ENCODE measurements at places on chromosomes 11 and 22.

- no peak for DNase-seq
These were observed 464 bp upstream of the CECR2 start for GRCh38 chr22:17368554-17369438.

GRCh38 chr22:43228330-43228729 lies 41.4 kb upstream of the TTLL12 start:
- DNase-seq = no peak

DNA sequence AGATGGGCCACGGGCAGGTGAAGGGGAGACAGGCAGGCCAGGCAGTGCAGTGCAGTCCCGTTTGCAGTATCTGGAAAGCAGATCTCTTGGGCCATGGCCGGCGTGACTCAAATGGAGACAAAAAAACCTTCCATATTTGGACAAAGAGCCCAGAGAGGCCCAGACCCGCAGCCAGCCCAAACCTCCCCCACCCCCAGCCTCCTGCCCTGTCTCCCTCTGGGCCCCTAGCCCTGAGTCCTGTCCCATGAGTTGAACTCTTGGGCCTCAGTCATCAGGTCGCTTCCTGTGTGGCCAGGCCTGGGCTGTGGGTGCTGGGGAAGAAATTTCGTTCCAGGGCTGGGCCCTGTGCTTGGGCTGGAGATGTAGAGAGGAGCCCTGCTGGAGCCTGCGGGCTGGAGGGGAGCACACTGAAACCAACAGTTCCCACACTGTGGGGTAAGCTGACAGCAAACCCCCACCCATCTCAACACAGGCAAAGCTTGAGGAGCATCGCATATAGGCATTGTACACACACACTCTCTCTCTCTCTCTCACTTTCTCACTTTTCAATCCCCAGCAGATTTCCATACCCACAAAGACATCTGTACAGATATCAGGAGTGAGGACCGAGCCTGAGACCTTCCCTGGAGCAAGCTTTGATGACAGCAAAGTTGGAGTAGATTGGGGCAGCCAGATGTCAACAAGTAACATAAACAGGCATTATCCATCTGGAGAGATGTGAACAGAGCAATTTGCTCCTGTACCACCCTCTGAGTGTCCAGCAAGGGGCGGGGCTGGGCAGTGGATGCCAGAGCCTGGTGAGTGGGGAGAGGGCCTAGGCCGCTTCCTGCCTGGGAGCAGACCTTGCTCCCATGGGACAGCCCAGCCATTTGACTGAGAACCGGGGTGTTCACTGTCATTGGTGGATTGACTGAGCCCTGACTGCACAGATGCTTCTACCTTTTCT lies 17.2 kb downstream of the ARHGEF17 start:
- no peak for DNase-seq

- no peak for DNase-seq
These were observed 5.7 kb upstream of the PLAAT3 start for GRCh38 chr11:63619967-63620366.

DNA sequence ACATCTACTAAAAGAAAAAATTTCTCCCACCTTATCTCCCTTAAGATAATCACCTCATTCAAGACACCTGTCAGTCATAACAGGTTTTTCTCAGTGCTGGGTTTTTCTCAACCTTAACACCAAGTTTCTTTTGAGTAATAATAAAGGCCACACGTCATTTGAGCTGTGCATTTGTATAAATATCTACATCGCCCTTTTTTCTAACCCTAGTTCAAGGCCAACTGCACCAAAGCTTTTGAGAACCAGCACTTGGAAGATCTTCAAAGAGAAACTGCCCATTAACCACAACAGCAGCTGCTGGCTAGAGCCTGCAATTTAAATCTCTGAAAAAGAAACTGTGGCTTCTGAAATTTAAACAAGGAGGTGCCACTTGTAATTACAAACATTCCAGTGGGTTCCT lies 6.9 kb downstream of the CADM1 start:
- no peak for DNase-seq

DNA sequence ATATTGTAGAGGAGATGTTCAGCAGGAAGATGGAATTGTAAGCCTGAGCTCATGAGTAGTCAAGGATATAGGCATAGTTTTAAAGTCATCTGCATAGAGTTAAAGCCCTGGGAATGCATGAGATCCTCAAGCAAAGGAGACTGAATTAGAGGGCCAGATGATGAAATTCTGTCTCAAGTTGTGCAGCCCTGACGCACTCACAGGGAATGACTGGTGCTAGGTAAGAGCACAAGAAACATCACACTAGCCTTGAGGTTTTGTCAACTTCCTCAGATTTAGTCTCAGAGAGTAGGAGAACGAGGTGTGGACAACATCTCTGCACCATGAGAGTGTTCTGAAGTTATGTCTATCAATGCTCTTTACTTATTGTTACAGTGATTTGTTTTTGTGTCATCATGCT lies 5.8 kb downstream of the RAB38 start:
- no peak for DNase-seq

DNA sequence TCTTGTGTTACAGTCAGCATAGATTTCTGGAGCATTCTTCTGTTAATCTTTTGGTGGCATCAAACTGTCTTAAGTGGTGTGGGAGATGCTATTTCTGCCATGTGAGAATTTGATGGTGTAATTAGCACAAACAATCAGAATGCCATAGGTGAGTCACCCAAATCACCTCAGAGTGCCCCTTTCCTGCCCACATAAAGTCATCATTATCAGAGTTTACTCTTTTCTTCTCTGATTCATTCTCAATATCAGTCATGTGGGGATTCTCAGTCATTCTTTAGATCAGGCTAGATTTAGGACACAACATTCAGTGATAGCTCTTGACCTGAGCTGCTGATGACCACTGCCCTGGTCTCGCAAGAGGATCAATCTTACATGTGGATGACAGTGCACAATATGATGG lies 23.7 kb upstream of the MS4A6A start:
- DNase-seq = no peak

DNA sequence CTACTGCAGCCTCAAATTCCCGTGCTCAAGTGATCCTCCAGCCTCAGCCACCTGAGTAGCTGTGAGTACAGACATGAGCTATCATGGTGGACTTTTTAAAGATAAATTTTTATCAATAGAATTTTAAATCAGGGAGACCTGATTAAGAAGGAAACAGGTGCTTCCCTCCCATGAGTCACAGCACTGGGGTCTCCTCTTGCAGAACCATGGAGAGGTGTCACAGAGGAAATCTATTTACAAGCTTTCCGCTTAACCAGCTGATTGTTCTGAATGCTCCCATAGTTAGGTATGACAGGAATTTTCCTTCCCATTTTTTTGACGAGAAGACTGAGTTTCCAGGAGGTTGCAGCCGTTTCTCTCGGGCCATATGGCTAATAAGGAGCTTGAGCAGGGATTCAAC lies 516.1 kb downstream of the MIAT start:
- DNase-seq = no peak

GRCh38 chr22:36921309-36922104 lies 8.1 kb downstream of the CSF2RB start:
- DNase-seq = no peak

DNA sequence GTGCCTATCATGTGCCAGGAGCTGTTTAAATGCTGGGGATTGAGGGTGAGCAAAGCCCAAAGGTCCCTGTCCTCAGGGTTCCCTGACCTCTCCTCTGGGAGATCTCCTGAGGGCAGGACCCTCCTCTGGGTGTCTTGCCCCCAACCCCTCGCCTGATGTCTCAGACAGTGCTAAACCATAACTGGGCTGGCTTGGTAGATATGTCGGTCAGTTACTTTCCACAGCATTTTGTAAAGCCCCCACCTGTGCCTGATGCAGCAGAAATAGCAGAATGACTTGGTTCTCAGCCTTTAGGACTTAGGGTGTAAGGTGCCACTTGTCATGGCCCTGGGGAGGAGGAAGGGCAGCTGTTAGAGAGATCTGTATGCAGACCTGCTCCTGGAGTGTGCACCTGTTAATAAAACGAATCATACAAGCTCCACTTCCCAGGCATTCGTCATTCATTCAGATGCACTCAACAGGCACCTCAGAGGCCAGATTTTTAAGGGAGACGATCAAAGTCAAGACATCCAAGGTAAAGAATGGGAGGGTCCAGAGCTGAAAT lies 88.1 kb downstream of the TP53I11 start:
- no peak for DNase-seq

DNA sequence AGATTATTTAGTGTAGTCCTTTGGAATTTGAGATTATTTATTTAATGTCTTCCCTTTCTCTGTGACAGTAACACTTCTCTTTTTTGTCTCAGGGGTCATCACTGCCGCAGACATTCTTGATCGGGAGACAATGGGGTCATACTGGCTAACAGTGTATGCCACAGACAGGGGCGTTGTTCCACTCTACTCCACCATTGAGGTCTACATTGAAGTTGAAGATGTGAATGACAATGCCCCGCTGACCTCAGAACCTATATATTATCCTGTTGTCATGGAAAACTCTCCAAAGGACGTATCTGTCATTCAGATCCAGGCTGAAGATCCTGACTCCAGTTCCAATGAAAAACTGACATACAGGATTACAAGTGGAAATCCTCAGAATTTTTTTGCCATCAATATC lies 299.9 kb downstream of the FAT3 start:
- no peak for DNase-seq

DNA sequence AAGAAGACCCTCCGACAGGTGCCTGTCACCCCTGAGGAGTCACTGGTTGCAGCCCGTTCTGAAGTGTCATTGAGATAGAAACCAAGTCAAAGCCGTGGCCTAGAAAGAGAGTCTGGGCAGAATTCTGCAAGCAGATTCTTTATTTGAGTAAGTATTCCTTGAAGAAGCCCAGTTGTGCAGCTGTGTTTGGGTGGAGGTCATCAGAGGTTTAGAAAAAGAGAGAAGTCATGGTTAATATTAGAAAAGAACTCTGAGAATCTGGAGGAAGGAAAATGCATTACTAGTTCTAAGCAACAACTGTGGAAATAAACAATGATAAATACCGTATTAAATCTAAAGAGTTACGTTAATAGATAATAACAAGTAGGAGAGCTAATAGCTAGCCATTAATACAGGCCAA lies 118.8 kb upstream of the KIRREL3 start:
- DNase-seq = no peak

- DNase-seq = no peak
These were observed 16.3 kb downstream of the NECTIN1 start for GRCh38 chr11:119712459-119713358.

GRCh38 chr22:26573026-26573662 lies 16.8 kb downstream of the TPST2 start:
- no peak for DNase-seq

DNA sequence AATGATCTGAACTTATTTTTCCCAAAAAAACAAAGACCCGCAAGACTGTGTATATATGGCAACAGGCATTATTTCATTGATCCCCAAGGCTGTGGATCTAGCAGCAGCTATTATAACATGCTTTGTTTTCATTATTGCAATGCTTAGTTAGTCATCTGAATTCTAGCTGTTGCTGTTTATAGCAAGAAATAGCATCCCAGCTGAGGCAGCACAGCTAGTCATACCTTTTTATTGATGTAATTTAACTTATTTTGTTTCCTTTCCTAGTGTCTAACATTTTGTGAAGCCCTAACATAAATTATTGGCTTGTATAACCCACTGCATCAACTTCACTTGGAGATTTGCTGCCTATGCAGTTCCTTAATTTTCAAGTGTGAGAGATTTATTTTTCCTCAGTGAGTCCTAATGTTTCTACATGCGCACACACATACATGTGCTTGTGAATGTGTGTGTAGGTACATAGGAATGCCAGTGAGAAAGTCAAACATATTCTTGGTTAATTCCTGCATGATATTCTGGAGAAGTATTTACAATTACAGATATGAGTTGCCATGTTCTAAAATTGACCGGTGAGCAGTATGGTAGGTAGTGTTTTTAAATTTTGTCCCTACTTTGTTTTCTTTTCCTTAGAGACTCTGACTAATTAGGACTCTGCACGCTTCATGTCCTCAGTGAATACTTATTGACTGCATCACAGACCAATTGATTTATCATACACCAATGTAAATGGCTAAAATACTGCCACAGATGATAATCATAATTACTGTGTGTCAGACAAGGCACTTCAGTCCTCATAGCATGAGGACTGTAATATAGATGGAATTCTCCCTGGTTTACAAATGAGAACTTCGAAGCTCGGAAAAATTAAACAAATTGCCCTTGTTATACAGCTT lies 119.3 kb downstream of the WNT11 start:
- DNase-seq = no peak

- no peak for DNase-seq
These were observed 2.8 kb downstream of the PDXP start for GRCh38 chr22:37661160-37661924.

DNA sequence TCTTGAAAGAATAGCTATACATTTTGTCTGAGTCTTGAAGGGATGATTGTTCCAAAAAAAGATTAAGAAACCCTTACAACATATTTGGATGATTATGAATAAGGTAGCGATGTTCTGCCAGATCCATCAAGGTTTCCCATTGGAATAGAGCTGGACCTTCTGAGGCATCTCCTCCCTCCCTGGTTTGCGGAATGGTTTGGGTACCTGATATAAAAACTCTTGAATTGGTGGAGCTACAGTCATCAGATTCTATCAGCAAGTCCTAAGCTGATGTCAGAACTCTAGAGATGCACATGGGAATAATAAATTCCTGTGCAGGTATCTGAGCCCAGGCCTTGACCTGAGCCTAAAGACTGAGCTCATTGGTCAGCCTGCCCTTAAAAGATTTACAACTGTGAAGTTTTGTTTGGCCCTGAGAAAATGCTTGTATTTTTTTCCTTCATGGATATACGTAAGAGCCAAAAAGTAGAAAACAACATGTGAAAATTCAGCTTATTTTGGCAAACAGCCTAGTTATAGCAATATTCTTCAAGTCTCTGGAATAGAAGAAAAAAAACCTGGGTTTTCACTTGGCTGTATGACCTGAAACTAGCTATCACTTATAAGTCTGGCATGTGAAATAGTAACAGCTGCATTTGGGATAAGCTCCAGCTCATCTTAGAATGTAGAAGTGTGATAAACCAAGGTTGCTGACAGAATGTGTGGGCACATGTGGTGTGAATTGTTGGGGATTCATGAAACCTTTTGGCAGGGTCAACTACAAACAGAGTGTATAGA lies 265.7 kb upstream of the CTSC start:
- no peak for DNase-seq

GRCh38 chr11:126514061-126514693 lies 158.7 kb downstream of the ST3GAL4 start:
- DNase-seq = no peak

- DNase-seq = no peak
These were observed 742.4 kb downstream of the NTM start for GRCh38 chr11:132112846-132113245.

GRCh38 chr11:33984682-33985389 lies 66.7 kb upstream of the CAPRIN1 start:
- DNase-seq = no peak

DNA sequence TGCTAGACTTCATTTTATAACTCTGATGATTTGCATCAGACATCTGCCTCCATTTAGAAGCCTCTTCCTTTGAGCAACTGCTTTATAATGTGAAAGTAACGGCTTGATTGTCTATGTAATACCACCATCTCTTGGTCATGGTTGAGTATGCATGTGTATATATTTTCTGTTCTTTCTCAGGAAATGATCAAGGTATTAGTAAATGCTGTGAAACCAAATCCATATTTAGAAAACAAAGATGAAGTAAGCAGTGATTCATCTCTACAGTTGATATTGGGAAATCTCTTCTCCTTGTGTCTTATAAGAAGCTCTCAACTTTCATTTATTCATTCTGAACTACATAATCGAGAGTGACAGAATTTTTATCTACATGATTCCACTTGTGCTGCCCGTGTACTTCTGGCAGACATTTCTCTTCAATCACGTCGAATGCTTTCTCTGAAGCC lies 104.6 kb upstream of the ANO3 start:
- no peak for DNase-seq

GRCh38 chr22:32951807-32952153 lies 106.4 kb downstream of the SYN3 start:
- no peak for DNase-seq

All from activated T-cell treated with anti-CD3 and anti-CD28 coated beads, Interleukin-2, amount 50 U/mL, for 4 hours (primary cell).